ENCODE measurements at places on chromosomes 12 and 14.

DNA sequence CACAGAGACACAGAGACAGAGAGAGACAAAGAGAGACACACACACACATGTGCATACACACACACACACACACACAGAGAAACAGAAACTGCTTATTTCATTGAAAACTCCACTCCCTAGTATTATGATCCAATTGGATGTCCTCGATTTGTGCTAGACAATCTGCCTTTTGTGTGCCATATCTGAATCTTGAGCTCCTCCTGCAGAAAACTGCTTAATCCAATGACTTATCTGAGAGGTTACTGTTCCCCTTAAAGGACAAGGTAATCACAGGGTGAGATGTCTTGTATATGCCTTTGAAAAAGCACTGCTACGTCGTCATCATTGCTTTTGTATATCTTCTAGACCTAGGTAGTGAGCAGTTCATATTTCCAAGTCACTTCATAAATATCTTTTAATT lies 371.5 kb downstream of the LRIG3 start:
- no peak for DNase-seq

- no peak for DNase-seq
Measured at GRCh38 chr14:88188745-88189416, 134.2 kb downstream of the KCNK10 start.

DNA sequence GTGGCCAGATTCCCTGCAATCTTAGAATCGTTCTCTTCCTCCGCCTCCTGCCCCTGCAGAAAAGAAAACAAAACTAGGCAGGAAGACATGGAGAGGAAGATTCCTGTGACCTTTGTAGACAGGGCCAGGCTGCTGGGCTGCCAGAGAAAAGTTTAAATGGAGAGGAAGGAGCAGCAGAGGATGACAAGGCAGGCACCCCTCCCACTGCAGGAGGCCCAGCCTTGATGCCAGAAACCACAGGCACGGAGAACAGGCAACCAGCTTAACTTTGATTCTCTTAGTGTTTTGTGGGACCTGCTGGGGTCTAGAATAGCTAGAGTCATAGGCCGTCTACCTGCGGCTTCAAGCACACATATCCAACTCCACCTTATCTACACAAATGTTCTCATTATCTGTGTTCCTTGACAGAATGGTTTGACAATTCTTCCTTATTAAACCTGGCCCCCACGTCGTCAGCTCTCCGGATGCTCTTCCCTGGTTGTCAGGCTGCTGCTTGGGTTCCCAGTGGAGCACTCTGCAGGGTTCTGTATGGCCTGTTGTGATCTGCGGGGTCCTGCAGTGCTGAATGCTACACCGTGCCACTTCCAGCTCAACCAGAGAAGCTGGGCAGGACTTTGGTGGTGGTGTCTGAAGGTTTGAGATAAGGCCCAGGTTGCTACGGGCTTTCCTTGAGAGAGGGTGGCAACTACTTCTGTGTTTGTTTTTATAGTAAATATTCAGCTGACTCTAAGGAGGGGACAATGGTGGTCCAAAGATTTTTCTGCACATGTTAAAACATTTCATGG lies 609.5 kb downstream of the AACS start:
- DNase-seq: no peak

- no peak for DNase-seq
Measured at GRCh38 chr12:123879101-123879500, 93.5 kb downstream of the CCDC92 start.

GRCh38 chr14:54866588-54866987 lies 36.0 kb downstream of the GCH1 start:
- DNase-seq: peak; percentile 31

GRCh38 chr14:69408331-69408960 lies 10.0 kb downstream of the SLC39A9 start:
- DNase-seq: peak; percentile 32

DNA sequence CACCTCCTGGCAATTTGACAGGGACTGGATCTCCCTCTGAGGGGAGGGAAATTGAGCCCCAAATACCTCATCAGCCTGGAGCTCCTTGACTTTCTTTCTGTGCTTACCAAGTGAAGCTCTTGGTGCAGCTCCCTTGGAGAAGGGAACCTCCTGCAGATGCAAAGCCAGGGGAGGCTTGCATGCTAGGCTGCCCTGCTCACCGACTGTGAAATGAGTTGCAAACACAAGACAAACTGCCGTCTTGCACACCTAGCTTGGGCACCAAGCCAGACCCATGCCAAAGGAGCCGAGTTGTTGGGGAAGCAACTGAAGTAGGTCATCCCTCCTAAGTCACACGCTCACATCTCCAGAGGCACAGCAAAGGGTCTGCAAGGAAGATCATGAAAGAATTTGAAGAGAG lies 95.2 kb downstream of the GTF2A1 start:
- no peak for DNase-seq

- no peak for DNase-seq
Measured at GRCh38 chr12:83322809-83323208, 636.1 kb downstream of the TMTC2 start.

DNA sequence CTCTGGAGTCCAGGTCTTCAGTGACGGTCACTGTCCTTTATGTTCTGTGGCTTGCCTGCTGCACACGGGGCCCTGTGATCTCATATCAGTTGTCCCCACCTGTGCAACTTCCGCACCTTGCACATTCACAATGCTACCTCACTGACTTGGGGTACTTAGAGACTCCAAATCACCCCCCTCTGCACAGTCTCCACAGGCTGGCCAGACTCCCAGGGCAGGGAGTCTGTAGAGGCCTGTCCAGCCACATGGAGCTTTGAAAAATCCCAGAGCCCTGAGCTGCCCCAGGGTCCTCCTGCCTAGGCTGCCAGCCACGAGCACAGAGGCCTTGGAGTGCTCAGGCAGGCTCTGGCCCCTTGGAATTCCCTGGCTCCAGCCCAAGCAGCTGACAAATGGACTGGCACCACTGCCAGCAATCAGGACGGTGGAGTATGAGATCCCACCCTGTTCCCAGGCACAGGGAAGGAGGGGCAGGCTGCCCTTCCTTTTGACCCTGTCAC lies 26.4 kb downstream of the CMKLR1 start:
- no peak for DNase-seq

GRCh38 chr12:1932264-1932777 lies 13.9 kb upstream of the CACNA2D4 start:
- DNase-seq: peak; percentile 49

DNA sequence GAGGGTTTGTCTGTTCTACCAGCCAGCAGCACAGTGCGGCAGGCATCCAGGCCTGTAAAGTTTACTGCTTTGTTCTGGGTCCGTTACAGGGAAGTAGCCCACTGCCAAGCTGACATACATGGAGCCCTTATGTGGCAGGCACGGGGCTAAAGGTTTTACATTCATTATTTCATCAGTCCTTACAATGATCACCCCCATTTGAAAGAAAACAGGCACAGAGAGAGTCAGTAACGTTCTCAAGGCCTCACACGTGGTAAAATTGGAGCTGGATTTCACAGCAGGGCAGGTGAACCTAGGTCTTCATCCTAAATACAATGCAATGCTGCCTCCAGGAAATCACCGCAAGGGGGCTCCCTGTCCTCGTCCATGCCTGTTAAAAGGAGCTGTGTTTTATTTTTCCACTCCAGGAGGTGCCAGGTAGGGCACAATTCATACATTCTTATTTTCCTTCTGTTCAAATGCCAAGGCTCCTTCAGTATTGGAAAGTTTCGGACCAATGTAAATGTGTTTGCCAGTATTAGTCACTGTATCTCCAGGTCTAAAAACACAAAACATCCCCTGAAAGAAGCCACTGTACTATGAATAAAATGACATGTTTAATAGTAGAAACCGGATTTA lies 172.2 kb upstream of the GZMB start:
- DNase-seq: peak; percentile 51

- DNase-seq: no peak
Measured at GRCh38 chr14:31994391-31995033, 82.6 kb upstream of the ARHGAP5 start.

- DNase-seq: no peak
Measured at GRCh38 chr12:104469066-104469465, 12.3 kb downstream of the CHST11 start.

DNA sequence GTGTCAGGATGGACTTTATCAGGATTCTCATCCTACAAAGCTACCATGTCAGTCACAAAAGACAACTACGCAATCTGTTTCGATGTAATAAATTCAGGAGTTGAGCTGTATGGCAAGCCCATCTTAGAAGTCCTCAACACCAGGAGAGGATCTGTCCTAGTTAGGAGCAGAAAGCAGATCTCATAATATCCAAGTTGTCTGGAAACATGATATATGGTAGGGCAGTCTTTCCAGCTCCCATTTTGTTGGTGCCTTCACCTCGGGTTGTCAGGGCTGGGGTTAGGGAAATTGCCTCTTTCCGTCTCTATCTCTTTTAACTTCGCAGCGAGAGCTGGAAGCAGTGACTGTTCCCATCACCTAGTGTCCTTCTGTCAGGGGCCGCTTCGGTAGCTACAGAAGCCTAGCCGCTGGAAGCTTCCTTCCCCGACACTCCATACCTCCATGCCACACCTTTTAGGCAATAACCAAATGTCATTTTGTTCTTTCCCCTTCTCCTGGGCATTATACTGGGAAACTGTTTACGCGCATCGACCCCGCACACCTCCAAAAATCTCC lies 1.4 kb downstream of the NIN start:
- no peak for DNase-seq

- DNase-seq: no peak
Measured at GRCh38 chr12:101474248-101474647, 888 bp upstream of the SPIC start.

DNA sequence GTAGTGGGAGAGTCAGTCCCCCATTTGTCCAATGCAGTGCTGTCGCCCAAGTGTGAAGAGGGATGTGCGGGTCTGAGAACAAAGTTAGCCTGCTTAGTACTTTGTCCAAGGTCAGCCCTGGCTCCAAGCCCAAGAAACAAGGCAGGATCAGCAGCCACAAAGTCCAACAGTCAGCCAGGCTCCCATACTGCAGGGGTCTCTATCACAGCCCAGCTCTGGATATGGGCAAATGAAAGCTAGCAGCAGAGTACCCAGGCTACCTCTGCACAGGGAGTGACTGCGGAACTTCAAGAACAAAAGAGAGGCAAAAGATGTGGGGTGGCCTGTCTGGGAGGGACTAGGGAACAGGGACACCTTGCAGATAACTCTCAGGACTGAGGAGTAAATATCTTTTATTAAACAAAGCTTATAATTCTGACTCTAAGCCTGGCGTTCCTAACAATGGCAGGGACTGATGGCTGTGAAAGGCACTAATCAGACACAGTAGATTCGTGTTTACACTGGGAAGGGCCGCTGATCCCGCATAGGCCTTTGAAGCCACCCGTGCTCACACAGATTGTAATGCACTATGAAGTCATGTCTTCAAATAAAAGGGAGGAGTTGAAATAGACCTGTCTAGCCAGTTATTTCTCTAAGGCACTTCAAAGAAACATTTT lies 91.0 kb upstream of the EEA1 start:
- no peak for DNase-seq

- no peak for DNase-seq
Measured at GRCh38 chr14:59582161-59582560, 5.5 kb upstream of the CCDC175 start.

- DNase-seq: peak; percentile 46
Measured at GRCh38 chr12:92551853-92552397, 150.9 kb upstream of the PLEKHG7 start.

GRCh38 chr12:21528953-21529352 lies 2.9 kb downstream of the SPX start:
- no peak for DNase-seq

GRCh38 chr12:29081101-29081500 lies 68.0 kb upstream of the FAR2 start:
- no peak for DNase-seq

GRCh38 chr14:88507208-88507607 lies 47.6 kb downstream of the PTPN21 start:
- DNase-seq: no peak

GRCh38 chr12:19529951-19530636 lies 90.8 kb downstream of the AEBP2 start:
- no peak for DNase-seq

- DNase-seq: no peak
Measured at GRCh38 chr12:125065919-125066570, 810 bp downstream of the AACS start.

DNA sequence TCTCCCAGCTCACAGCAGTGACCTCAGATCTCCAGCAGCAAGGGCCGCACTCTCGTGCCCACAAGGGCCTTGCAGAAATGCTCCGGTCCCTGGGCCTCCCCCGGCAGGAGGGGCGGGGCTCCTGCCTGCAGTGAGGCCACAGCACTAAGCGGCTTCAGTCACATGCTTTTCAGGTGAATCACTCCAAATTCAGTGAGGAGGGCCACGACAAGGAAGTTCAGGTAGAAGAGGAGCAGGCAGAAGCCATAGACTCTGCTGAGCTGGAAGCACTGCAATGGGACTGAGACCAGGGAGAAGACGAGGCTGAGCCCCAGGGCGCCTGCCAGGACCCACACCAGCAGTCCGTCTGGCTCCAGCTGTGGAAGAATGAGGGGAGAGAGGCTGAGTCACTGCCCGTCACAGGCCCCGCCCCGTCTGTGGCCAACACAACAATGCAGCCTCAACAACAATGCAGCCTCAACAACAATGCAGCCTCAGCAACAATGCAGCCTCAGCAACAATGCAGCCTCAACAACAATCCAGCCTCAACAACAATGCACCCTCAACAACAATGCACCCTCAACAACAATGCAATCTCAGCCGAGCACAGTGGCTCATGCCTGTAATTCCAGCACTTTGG lies 35.2 kb downstream of the SLC8B1 start:
- peak; percentile 69 for DNase-seq

- no peak for DNase-seq
Measured at GRCh38 chr12:109567296-109567695, 6.0 kb downstream of the MMAB start.

GRCh38 chr14:77478796-77479195 lies 19.8 kb downstream of the ISM2 start:
- no peak for DNase-seq

GRCh38 chr12:123286652-123287373 lies 15.2 kb upstream of the CDK2AP1 start:
- DNase-seq: no peak

DNA sequence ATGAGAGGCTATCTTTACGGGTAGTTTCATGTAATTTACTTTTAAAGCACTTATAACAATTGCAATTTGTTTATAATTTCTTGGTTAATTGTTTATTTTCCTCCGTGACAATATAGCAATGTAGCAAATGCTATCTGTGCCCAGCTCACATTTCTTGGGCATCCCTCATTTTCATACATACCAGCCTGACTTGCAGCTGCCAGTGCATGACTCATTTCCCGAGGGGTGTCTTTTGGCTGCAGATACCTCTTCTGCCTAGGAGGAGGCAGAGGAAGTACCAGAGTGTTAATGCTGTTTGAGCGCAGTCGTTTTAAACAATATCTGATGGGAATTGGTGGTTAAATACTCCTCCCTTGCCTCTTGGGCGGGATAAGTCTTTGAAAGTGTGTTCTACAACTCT lies 104.2 kb upstream of the ABCD2 start:
- peak; percentile 75 for DNase-seq

DNA sequence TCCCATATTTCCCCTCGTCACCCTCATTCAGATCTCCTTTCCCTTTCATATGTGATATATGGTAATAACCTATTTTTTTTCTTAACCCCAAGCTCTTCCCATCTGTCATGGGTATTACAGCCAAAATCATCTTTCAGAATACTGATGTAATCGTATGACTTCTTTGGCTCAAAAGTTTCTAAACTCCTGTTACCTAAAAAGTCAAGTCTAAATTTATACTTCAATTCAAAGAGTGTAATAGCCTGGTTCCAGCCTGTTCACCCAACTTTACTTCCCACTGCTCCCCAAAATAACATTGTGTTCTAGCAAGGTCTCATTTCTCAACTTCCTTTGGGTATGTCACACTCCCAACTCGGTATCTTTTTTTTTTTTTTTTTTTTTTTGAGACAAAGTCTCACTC lies 48.5 kb downstream of the TBK1 start:
- DNase-seq: no peak
